ENCODE measurements at places on chromosomes 12 and 14.

- no peak for DNase-seq
Measured at GRCh38 chr14:86257973-86258372, 728.0 kb downstream of the FLRT2 start.

- no peak for DNase-seq
Measured at GRCh38 chr14:99604766-99605298, 825 bp upstream of the CCDC85C start.

GRCh38 chr14:65225299-65226159 lies 123.2 kb upstream of the MAX start:
- DNase-seq = no peak

GRCh38 chr12:40336573-40337199 lies 111.9 kb downstream of the LRRK2 start:
- DNase-seq = no peak

Measured in activated naive CD8-positive, alpha-beta T cell treated with anti-CD3 and anti-CD28 coated beads, Interleukin-2, amount 50 U/mL, for 16 hours (primary cell).